ENCODE measurements at places on chromosomes 6 and 20. TPM values are rescaled to one million over a fixed set of nuclear protein-coding genes. Genes with fewer than 3 reads are reported as not detected.
A peak's percentile ranks its signal among the peaks of the same experiment; 100 is the strongest.

Gene NDRG3
- total RNA-seq, result 12.8 TPM

Gene PAX1
- not detected for total RNA-seq

Gene PROKR2
- not detected for total RNA-seq

Gene CCN6
- not detected for total RNA-seq

DNA sequence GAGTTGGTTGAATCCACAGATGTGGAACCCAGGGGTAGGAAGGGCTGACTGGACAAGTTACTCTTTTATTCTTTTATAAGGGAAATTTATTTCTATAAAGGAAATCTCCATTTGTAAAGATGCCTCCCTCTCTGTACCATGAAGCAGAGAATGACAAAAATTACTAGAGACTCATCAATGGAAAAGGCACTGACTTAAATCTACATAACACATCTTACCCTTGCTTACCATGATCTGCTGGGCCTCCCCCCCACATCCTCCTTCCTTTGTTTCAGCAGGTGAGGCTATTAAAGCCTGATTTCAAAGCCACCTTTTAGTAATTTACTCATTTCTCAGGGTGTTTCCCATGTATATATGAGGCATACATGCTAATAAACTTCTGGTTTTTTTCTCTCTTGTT is 130.2 kb upstream of the HDDC2 start:
- DNase-seq, result no peak
- no peaks in the 10 kb centered on the region for H3K4me1 ChIP-seq
- H3K27me3 ChIP-seq, result no peaks in the 10 kb centered on the region
- no peak overlapping the region for H3K4me3 ChIP-seq
- H3K36me3 ChIP-seq, result no peaks in the 10 kb centered on the region

DNA sequence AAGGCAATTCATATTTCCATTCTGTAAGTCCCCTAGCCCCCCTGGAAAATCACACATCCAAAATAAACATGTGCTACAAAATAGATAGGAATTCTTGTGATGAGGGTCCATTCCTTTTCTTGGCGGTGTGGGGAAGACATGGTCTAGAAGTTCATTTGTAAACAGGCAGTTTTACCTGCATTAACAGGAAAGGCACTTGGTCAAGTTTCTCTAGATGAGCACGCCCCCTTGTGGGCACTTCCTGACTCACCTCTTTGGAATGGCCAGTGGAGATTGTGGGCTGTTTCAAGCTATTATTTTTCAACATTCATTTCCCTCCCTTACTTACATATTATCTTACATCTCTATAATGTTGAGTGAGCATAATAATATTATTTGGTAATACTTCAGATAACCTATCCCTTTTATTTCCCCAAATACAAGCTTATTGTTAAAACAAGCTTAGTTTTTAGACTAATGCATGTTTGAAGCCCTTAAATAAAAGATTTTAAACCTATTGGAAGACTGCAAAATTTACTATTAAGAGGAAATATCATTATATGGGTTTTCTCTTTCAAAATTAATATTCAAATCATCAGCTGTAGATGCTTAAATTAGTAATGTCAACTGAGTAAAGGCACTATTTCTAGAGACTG is 92.1 kb downstream of the TASP1 start:
- no peaks in the 10 kb centered on the region for H3K4me1 ChIP-seq
- peak; percentile 31 for DNase-seq
- H3K27me3 ChIP-seq, result no peaks in the 10 kb centered on the region
- H3K27ac ChIP-seq, result no peak overlapping the region

DNA sequence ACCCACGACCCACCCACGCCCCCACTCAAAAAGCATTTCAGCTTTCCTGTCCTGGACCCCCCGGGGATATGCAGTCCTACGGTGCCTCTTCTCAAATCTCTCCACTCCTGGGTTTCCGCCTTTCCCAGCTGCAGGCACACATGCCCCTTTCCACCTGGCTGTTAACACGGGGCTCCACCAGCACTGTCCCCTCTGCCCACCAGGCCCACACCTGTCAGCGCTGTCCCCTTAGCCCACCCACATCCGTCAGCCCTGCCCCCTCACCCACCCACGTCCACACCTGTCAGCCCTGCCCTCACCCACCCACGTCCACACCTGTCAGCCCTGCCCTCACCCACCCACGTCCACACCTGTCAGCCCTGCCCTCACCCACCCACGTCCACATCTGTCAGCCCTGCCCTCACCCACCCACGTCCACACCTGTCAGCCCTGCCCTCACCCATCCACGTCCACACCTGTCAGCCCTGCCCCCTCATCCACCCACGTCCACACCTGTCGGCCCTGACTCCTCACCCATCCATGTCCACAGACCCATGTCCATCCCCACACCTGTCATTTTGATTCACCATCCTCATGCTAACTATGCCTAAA is 11.6 kb downstream of the RNASET2 start:
- no peaks in the 10 kb centered on the region for H3K27me3 ChIP-seq
- no peak overlapping the region for H3K4me3 ChIP-seq
- H3K36me3 ChIP-seq, result no peaks in the 10 kb centered on the region
- no peak for DNase-seq

DNA sequence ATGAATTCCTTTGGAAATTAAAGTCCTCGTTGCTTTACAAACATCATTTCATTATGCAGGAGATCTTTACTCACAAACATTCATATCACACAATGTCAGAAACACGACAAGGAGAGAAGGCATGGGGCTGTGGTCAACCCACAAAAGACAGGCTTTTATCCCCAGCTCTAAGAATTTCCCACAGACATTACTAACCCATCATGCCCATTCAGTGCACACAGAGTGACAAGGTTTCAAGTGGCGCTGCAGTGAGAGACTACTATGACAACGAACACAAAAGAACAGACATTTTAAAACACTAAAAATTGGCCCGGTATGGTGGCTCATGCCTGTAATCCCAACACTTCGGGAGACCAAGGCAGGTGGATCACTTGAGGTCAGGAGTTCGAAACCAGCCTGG is 579.8 kb upstream of the AGPAT4 start:
- DNase-seq, result no peak
- H3K27ac ChIP-seq, result no peak overlapping the region
- no peaks in the 10 kb centered on the region for H3K36me3 ChIP-seq
- H3K4me1 ChIP-seq, result no peaks in the 10 kb centered on the region
- H3K4me3 ChIP-seq, result no peak overlapping the region

DNA sequence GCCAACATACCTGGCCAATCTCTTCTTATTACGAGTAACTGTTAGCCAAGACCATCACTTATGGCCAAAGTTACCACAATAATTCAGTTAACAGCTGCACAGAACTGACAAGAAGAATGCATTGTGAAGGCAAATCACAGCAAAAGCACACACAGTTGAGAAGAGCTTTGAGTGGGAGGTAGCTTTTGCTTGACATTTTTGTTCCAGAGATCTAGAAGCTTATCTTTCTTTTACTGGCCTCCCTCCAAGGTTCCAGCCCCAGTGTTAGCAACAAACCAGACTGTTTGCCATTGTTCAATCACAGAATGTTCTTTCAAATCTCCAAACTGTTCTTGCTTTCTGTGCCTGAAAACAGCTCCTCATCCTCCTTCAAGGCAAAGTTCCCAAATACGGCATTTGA is 35.9 kb upstream of the IRAK1BP1 start:
- H3K27ac ChIP-seq, result no peak overlapping the region
- H3K36me3 ChIP-seq, result no peaks in the 10 kb centered on the region
- no peak overlapping the region for H3K4me3 ChIP-seq
- no peaks in the 10 kb centered on the region for H3K4me1 ChIP-seq
- DNase-seq, result no peak
- H3K27me3 ChIP-seq, result no peaks in the 10 kb centered on the region

DNA sequence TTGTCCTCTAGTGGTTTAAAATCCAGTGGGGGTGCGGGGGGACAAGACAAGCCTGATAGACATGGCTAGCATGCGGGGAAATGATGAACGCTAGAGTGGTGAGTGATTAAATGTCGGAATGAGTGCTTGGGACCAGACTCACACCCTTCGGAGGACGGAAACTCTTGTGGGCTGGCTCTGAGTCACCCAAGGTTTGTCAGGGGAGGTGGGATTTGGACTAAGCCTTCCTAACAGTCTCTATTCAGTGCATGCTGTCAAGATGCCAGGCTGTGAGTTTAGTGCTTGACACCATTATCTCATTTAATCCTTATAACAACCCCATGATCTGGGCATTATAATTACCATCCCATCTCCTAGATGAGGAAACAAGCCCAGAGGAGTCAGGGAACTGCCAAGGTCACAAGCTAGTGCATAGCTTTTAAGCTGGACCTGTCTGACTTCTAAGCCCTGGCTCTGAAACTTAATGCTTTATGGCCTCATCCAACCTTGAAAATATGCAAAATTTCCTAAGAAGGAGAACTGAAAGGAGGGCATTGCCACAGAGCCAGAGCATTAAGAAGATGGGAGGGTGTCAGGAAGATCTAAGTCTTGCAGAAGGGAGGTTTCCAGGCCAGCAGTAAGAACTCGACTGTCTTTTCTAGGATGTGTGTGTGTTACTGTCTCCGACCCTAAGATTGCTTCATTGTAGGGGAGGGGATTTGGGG is 168.7 kb upstream of the LRFN2 start:
- no peaks in the 10 kb centered on the region for H3K36me3 ChIP-seq
- H3K27me3 ChIP-seq, result no peaks in the 10 kb centered on the region
- no peaks in the 10 kb centered on the region for H3K4me1 ChIP-seq
- DNase-seq, result no peak

All from gastrocnemius medialis (tissue), 4 donors.